Progenitor cell of endocrine pancreas (in vitro differentiated cells): ENCODE measurements at places on chromosomes 7 and 10.

GRCh38 chr10:97975598-97975997, 54.8 kb downstream of the CRTAC1 start:
- H3K27me3 ChIP-seq, result peaks cover 95% of the 10 kb centered on the region
- H3K4me3 ChIP-seq, result no peak overlapping the region
- no peaks in the 10 kb centered on the region for H3K4me1 ChIP-seq
- H3K36me3 ChIP-seq, result no peaks in the 10 kb centered on the region

GRCh38 chr7:139183251-139183650, 47.8 kb upstream of the UBN2 start:
- peaks cover 17% of the 10 kb centered on the region for H3K36me3 ChIP-seq
- no peak overlapping the region for H3K4me3 ChIP-seq

DNA sequence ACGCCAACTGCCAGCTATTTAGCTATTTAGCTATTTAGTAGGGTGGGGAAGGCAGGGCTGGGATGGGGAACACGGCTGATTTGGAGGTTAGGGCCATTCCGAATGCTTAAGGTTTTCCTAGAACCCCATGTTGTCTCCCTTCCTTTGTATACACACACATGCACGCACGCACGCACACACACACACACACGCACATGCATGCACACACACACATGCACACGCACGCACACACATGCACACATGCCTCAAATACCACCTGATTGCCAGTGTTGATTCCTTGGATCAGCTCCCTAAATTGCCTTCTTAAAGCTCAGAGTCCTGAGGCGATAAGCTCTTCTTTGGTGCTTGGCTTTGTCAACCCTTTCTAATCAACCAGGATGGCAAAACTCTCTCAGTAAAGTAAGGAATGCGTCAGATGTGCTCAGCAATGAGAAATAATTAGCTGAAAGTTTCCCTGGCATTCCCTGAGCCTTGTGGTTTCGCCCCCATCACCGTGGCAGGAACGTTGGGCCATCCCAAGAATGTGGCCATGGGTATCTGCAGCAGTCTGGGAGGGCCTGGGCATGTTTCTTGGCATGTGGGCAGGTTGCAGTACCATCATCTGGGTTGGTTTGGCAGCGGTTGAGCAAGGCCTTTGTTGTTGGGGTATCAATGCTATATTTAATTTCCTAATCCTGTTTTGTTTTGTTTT, 305.6 kb downstream of the LRMDA start:
- H3K27ac ChIP-seq, result no peak overlapping the region
- no peak for DNase-seq
- H3K4me3 ChIP-seq, result no peak overlapping the region
- H3K36me3 ChIP-seq, result no peaks in the 10 kb centered on the region
- peaks cover 22% of the 10 kb centered on the region for H3K4me1 ChIP-seq

- H3K36me3 ChIP-seq, result peaks cover 3% of the 10 kb centered on the region
- peaks cover 63% of the 10 kb centered on the region for H3K4me1 ChIP-seq
- H3K27ac ChIP-seq, result peak overlapping the region; percentile 73
These were observed 19.0 kb downstream of the COL28A1 start for GRCh38 chr7:7516662-7517061.
